Skeletal muscle tissue (tissue), 5 donors: ENCODE measurements at places on chromosomes 2 and 18. TPM values are rescaled to one million over a fixed set of nuclear protein-coding genes. Genes with fewer than 3 reads are reported as not detected.

The DTNA gene
- total RNA-seq = 94.5 TPM

The RAMP1 gene
- total RNA-seq = 31.8 TPM

The ANO7 gene
- not detected for total RNA-seq

The SCYGR4 gene
- total RNA-seq = not detected

The ZNF519 gene
- 6.3 TPM for total RNA-seq

The UPP2 gene
- total RNA-seq = not detected

The LYPD6B gene
- total RNA-seq = 0.52 TPM

The GALNT5 gene
- total RNA-seq = 3.1 TPM

The LAPTM4A gene
- 269 TPM for total RNA-seq

The BOLL gene
- total RNA-seq = 2.6 TPM

The PLCL1 gene
- 12.5 TPM for total RNA-seq

The ALLC gene
- total RNA-seq = not detected

The EN1 gene
- total RNA-seq = 4.2 TPM

The HOXD13 gene
- under 0.01 TPM for total RNA-seq

The SNORC gene
- under 0.01 TPM for total RNA-seq

The LCLAT1 gene
- 18.8 TPM for total RNA-seq

The HTR2B gene
- total RNA-seq = 0.52 TPM

The PRSS56 gene
- total RNA-seq = 1.0 TPM

The LOXL3 gene
- 8.4 TPM for total RNA-seq

The ANTXR1 gene
- 86.6 TPM for total RNA-seq

The SNTG2 gene
- total RNA-seq = under 0.01 TPM

The TFCP2L1 gene
- under 0.01 TPM for total RNA-seq

The SERPINB10 gene
- 1.0 TPM for total RNA-seq

The GKN1 gene
- total RNA-seq = not detected

The LIPT1 gene
- 6.8 TPM for total RNA-seq

The HOXD9 gene
- 5.7 TPM for total RNA-seq

The SPOPL gene
- 9.4 TPM for total RNA-seq

The VIT gene
- 6.8 TPM for total RNA-seq

The LYG2 gene
- total RNA-seq = not detected

The CTLA4 gene
- not detected for total RNA-seq

The C1GALT1C1L gene
- total RNA-seq = 1.0 TPM

The ITGA4 gene
- 19.3 TPM for total RNA-seq

The SLC4A3 gene
- total RNA-seq = 2.1 TPM

The GPR35 gene
- 1.0 TPM for total RNA-seq

The UCN gene
- total RNA-seq = 1.0 TPM

The LGALSL gene
- 11.5 TPM for total RNA-seq

The NDC80 gene
- 6.8 TPM for total RNA-seq

The GCG gene
- 5.2 TPM for total RNA-seq

The CNRIP1 gene
- total RNA-seq = 17.7 TPM

The BUB1 gene
- 7.8 TPM for total RNA-seq

The TRAK2 gene
- 32.9 TPM for total RNA-seq

The FSIP2 gene
- 1.0 TPM for total RNA-seq

The NETO1 gene
- total RNA-seq = not detected

The SCG2 gene
- total RNA-seq = not detected

The CCDC141 gene
- 61.6 TPM for total RNA-seq

The HMSD gene
- total RNA-seq = not detected

The OXER1 gene
- total RNA-seq = under 0.01 TPM

The TBR1 gene
- total RNA-seq = not detected

The RAX gene
- not detected for total RNA-seq

The C2orf78 gene
- total RNA-seq = not detected

The SLC9A2 gene
- total RNA-seq = 2.1 TPM

The ALPP gene
- total RNA-seq = not detected
